ENCODE measurements at places on chromosomes 1 and 21. TPM values are rescaled to one million over a fixed set of nuclear protein-coding genes. Genes with fewer than 3 reads are reported as not detected.

Gene CYP4A22
- total RNA-seq: not detected

Gene COL6A2
- total RNA-seq: 654 TPM

Gene SEC16B
- total RNA-seq: 0.07 TPM

Gene DIRAS3
- not detected for total RNA-seq

Gene ADAM30
- not detected for total RNA-seq

Gene KCNK1
- total RNA-seq: 34.7 TPM

Gene E2F2
- total RNA-seq: 8.3 TPM

Gene ADAMTSL4
- total RNA-seq: 0.87 TPM

Gene NTNG1
- total RNA-seq: 6.8 TPM

Gene TMPRSS15
- 0.12 TPM for total RNA-seq

Gene MASP2
- total RNA-seq: 0.92 TPM

DNA sequence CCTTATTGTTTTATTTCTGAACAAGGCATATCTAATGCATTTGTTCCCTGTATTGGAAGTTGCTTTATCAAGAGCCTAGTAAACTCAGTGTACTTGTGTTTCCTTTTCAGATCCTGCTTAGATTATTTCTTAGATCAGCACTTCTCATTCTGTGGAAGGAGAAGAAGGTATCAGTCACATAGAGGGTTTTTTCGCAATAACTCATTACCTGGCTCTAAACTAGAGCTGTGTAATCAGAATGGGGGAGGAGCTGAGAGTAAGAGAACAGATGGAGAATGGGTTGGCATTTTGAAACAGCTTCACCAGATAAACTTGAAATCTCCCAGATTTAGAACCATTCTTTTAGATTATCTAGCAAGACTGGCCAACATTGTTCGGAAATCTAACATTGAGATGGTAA lies 11.0 kb downstream of the AHCYL1 start:
- no peaks in the 10 kb centered on the region for H3K27me3 ChIP-seq
- H3K36me3 ChIP-seq: peaks cover 6% of the 10 kb centered on the region
- DNase-seq: no peak
- no peak overlapping the region for H3K27ac ChIP-seq
- H3K4me3 ChIP-seq: no peak overlapping the region

- no peak overlapping the region for H3K27ac ChIP-seq
- no peaks in the 10 kb centered on the region for H3K36me3 ChIP-seq
- no peaks in the 10 kb centered on the region for H3K27me3 ChIP-seq
- peaks cover 25% of the 10 kb centered on the region for H3K4me1 ChIP-seq
- H3K4me3 ChIP-seq: peak overlapping the region; percentile 93
- no peak for DNase-seq
These were observed 1.9 kb downstream of the WLS start for GRCh38 chr1:68230484-68230802.

- no peaks in the 10 kb centered on the region for H3K27me3 ChIP-seq
- H3K27ac ChIP-seq: no peak overlapping the region
- DNase-seq: no peak
- no peaks in the 10 kb centered on the region for H3K36me3 ChIP-seq
- no peak overlapping the region for H3K4me3 ChIP-seq
These were observed 328.5 kb downstream of the TBX15 start for GRCh38 chr1:118659646-118660045.

- no peak for DNase-seq
- no peak overlapping the region for H3K4me3 ChIP-seq
- H3K27me3 ChIP-seq: no peaks in the 10 kb centered on the region
- no peaks in the 10 kb centered on the region for H3K4me1 ChIP-seq
- H3K27ac ChIP-seq: no peak overlapping the region
These were observed 24.8 kb upstream of the SLC45A1 start for GRCh38 chr1:8293118-8293517.

DNA sequence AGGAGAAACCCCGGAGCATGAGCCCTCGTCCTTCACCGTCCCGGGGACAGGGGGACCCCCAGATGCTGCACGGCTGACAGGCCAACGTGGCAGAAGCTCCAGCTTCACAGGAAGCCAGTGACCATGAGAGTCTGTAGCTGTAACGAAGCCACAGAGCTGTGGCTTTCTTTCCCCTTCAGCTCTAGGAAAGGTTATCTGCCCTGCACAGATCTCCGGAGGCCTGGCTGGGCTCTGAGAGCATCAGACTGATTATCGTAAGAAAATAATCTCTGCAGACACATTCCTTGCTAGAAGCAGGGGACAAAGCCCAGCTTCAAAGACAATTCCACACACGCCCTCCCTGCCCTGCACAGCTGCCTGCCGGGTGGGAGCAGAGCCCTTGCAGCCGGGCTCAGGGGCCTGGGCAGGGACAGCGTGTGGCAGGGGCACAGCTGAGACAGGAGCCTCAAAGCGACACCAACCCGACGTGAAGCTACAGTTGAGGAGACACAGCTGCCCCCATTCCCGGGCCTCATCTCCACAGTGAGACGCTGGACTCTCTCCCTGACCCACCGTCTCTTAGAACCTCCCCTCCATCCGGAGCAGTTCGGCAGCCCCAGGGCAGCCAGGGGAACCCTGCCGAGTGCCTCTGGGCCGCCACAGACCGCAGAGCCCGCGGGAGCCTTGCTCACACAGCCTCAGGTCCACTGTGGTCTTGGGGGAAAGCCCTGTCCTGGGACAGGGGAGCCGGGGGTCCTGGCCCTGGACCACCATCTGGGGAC lies 30.6 kb downstream of the POFUT2 start:
- no peak overlapping the region for H3K27ac ChIP-seq
- H3K4me3 ChIP-seq: no peak overlapping the region
- 0 out of 2 replicates have a peak, but pooled peaks cover 8% of the 10 kb centered on the region for H3K27me3 ChIP-seq
- H3K36me3 ChIP-seq: no peaks in the 10 kb centered on the region
- H3K4me1 ChIP-seq: peaks cover 12% of the 10 kb centered on the region

- DNase-seq: no peak
These were observed 1.0 kb upstream of the KRTAP13-3 start for GRCh38 chr21:30426731-30427130.

DNA sequence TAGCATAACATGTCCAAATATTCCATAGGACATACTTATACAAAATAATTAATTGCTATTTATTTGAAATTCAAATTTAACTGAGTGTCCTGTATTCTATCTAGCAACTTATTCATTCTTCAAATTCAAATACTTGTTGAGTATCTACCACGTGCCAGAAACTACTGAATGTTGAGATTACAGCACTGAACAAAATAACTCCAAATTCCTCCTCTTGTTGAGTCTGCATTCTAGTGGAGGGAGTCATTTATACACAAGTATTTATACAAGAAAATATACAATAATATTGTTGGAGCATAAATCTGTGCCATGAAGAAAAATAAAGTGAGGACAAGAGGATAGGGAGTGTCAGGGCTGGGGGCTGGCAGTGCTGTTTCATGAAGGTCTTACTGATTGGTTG lies 43.7 kb upstream of the CDC42BPA start:
- no peak overlapping the region for H3K4me3 ChIP-seq
- peaks cover 15% of the 10 kb centered on the region for H3K4me1 ChIP-seq

DNA sequence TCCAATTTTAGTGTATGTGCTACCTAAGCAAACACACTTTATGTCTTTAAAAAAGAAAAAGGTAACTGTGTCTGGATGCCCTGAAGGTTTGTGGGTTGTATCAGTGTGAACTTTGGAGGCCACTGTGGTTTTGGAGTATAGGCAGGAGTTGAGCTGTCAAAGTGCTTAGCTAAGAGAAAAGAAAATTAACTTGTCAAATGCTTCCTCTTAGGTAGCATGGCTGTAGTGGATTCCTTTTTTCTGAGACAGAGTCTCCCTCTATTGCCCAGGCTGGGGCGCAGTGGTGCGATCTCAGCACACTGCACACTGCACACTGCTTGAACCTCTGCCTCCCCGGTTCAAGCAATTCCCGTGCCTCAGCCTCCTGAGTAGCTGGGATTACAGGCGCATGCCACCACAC lies 11.2 kb upstream of the SLC41A1 start:
- no peak overlapping the region for H3K4me3 ChIP-seq
- peaks cover 16% of the 10 kb centered on the region for H3K27me3 ChIP-seq
- no peaks in the 10 kb centered on the region for H3K36me3 ChIP-seq
- no peak overlapping the region for H3K27ac ChIP-seq
- no peak for DNase-seq
- H3K4me1 ChIP-seq: no peaks in the 10 kb centered on the region

DNA sequence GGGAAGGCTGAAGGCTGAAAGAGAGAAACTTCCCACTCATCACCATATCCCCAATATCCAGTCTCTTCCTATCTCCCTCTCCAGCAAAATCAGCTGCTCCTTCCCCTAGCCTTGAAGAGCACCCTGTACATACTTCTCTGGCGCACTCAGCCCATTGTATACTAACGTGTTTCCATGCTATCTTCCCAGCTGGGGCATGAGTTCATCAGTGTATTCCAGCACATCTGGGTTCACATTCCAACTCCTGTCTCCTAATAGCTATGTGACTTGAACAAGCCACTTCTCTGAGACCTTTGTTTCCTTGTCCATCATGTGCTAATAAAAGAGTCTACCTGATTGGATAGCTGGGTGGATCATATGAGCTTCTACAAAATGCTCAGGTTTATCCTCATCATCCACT lies 51.1 kb upstream of the OLIG2 start:
- H3K27ac ChIP-seq: no peak overlapping the region
- no peak overlapping the region for H3K4me3 ChIP-seq
- no peaks in the 10 kb centered on the region for H3K4me1 ChIP-seq
- H3K36me3 ChIP-seq: no peaks in the 10 kb centered on the region
- DNase-seq: no peak

GRCh38 chr1:46466477-46467182 lies 23.0 kb upstream of the DMBX1 start:
- no peaks in the 10 kb centered on the region for H3K36me3 ChIP-seq
- no peak for DNase-seq
- H3K27me3 ChIP-seq: no peaks in the 10 kb centered on the region
- peaks cover 8% of the 10 kb centered on the region for H3K4me1 ChIP-seq

GRCh38 chr1:226971765-226972164 lies 31.7 kb downstream of the COQ8A start:
- H3K27ac ChIP-seq: no peak overlapping the region
- H3K4me1 ChIP-seq: no peaks in the 10 kb centered on the region
- H3K36me3 ChIP-seq: peaks cover 14% of the 10 kb centered on the region
- no peak for DNase-seq
- no peaks in the 10 kb centered on the region for H3K27me3 ChIP-seq

DNA sequence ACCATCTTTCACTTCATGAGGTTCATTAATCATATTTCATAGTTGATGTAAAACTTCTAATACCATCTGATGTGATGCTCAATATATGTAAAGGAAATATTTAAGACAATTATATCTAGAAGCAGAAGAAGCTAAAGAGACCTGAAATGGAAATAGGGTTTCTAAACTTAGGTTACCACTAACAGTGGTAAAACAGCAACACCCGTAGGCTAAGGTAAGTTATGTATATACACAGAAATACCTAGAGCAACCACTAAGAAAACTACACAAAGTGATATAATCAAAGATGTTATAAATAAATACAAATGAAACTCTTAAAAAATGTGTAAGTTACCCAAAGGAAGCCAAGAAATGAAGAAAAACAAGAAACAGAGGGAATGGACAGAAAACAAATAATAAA lies 61.1 kb upstream of the TNFSF4 start:
- no peaks in the 10 kb centered on the region for H3K27me3 ChIP-seq
- H3K4me3 ChIP-seq: no peak overlapping the region
- H3K36me3 ChIP-seq: no peaks in the 10 kb centered on the region
- peaks cover 46% of the 10 kb centered on the region for H3K4me1 ChIP-seq
- DNase-seq: no peak
- H3K27ac ChIP-seq: peak overlapping the region; percentile 15

DNA sequence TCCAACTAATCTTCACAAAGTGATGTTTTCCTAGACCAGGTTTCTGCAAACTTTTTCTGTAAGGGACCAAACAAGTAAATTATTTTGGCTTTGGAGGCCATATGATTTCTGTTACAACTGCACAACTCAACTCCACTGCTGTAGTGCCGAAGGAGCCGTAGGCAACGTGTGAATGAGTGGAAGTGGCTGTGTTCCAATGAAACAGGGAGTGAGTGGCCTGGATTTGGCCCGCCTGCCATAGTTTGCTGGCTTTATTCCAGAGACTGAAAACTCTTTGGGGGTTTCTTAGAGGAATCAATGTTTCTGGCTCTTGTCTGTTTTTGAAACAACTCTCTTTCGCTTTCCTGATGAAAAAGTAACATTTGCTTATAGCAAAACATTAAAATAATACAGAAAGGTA lies 12.6 kb upstream of the ACTL8 start:
- H3K4me3 ChIP-seq: no peak overlapping the region
- H3K27ac ChIP-seq: no peak overlapping the region
- no peaks in the 10 kb centered on the region for H3K4me1 ChIP-seq

DNA sequence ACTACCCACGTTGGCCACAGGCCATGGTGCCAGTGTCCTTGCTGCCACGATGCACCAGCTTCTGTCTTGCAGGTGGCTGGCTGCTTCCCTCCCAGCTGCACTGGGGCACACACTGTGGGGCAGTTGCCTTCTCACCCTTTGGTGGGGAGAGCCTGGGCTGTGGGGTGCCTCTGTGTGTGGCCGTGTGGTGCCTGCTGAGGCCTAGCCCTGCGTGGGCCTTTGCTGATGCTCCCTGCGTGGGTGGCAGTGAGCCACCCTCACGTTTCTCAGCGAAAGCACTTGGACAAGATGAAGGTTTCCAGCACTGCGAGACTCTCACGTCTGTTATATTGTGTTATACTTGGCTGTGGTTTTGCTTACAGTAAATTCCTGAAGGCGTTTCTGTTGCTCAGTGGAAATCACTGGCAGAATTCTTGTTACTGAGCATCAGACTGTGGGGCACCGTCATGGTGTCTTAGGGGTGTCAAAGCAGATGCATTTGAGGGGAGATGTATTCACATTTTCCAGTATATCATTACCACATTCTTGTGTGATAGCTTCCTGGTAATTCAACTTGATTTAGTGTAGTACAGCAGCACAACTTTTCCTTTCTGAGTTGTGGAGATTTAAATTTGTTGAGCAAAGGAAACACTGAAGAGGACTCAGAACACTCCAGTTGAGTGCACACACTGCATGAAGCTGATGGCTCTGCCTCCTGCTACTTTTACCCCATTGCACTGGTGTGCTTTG lies 124.7 kb downstream of the PCBP3 start:
- H3K36me3 ChIP-seq: no peaks in the 10 kb centered on the region
- no peaks in the 10 kb centered on the region for H3K27me3 ChIP-seq
- H3K27ac ChIP-seq: no peak overlapping the region

DNA sequence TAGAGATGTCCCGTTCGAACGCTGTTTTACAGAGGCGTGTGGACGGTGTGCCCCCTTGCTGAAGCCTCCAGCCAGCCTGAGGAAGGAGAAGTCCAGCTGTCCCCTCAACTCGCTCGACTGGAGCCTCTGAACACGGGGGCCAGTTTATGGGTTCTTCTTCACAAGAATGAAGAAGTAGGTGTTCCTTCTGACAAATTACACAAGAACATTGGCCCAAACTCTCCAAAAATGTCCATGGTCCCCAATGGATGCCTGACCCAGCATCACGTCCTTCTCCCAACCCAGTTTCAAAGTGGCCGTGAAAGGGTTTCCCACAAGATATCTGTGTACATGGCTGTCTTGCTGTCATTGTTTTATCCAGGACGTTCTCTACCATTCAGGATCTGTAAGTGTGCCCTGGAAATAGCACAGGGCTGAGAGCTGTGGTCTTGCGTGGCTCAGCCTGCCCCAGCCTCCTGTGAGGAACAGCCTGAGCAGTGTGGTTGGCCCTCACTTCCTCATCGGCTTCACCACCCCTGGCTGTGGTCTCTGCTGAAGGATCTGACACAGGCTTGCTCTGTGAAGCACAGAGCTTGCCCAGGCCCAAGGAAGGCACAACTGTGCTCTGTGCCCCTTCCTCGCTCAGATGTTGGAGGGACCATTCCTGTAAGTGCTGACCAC lies 1.0 kb upstream of the S100B start:
- no peaks in the 10 kb centered on the region for H3K4me1 ChIP-seq
- H3K36me3 ChIP-seq: no peaks in the 10 kb centered on the region
- H3K27ac ChIP-seq: no peak overlapping the region
- H3K4me3 ChIP-seq: no peak overlapping the region
- DNase-seq: no peak
- peaks cover 20% of the 10 kb centered on the region for H3K27me3 ChIP-seq
